ENCODE measurements at places on chromosomes 6 and 20.

GRCh38 chr6:816510-817084 is 123.7 kb upstream of the EXOC2 start:
- DNase-seq: no peak

- DNase-seq: no peak
Observed at GRCh38 chr20:56249244-56249955, 868 bp downstream of the MC3R start.

DNA sequence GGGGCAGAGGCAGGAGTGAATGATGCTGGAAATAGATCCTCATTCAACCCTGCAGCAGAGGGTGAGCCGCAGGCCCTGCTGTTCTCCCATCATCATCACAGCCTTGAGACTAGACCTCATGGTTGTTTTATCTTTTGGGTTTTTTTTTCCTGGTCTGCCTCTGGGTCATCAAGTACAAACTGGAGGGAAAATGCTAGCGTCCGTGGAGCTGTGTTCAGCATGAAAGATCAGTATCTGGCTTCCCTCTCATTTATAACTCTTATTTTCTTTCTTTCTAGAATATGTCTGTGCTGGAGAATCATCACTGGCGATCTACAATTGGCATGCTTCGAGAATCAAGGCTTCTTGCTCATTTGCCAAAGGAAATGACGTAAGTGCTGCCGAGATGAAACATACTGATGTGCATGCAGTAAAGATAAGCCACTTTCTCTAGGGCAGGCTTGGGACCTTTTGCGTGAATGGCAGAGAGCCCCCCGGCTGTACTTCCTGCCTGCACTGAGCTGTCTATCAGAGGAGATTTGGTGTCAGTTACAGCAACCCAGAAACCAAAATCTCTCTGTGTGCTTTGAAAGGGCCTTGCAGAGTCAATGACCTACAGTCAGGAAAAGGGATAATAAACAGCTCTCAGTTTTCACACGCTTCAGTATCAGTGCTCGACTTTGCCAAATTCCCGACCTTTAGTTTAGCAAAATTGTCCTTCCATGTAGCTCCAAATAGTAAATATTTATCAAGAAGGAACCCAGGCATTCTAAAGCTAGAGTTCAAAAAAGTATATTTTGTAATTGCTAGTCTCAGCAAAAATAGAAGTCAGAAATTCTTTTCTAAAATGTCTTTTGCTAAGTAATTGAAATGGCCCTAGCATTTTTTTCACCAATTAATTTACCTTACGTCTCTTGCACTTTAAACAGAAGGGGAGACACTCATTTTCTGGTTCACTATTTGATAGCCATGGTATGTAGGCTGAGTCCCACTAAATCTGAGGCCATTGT is 76.3 kb downstream of the MTFR2 start:
- DNase-seq: no peak

- no peak for DNase-seq
Observed at GRCh38 chr6:147204843-147205311, 660 bp downstream of the STXBP5 start.

DNA sequence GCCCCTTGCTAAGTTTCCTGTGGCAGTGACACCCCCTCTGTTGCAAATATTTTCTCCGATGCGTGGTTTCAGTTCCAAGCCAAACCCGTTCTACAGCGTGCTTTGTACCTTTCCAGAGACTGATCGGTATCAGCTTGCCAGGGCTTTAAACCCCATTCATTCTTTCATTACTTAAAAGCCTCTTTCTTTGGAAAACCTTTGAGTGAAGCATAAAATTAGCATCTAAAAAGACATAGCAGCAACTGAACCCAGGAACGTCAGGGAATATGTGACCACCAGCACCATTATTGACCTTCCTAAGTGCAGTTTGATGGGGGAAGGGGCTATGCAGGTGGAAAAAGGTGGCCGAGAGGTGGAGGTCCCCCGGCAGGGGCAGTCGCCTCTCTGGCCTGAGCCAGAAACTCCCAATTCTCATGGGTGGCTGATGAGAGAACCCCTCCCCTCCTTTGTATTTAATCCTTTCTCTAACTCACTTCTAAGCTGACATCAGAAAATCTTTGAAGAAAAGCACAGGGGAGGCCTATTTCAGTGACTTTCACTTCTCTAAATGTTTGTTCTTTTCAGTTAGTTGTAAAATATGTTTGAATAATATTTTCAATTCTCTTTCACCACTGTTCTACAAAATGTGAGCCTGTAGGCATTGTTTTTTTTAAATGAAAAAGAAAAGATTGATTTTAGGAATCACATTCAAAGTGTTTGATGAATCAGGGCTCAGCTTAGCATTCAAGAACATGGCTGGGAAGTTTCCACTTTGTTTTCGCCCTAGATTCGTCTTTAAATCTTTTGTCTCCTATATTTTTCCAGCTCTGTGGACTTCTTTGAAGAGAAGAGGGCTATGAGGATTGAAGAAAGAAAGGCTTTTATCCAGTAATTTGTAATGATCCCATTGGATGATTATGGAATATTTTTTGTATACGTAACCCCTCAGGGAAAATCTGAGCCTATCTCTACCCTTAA is 89.2 kb downstream of the RSPH3 start:
- DNase-seq: no peak

DNA sequence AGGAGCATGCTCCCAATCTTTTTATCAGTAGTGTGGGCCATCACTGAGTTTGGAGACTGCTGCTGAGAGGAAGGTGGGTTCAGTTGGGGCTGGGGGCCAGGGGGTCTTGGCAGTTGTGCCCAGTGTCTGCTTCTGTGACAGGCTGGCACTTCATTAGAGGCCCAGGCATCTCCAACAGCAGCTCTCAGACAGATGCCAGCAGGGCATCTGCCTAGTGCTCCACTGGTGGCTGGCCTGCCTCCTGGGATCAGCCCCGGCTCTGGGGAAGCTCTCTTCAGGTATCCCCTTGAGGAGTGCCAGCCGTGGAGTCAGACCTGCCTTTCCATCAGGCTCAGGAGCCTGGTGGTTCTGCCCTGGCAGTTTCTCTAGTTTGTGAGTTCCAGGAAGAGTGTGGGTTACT is 77.3 kb downstream of the DTD1 start:
- no peak for DNase-seq

GRCh38 chr20:45968801-45969711 is 2.9 kb downstream of the ZNF335 start:
- DNase-seq: no peak

DNA sequence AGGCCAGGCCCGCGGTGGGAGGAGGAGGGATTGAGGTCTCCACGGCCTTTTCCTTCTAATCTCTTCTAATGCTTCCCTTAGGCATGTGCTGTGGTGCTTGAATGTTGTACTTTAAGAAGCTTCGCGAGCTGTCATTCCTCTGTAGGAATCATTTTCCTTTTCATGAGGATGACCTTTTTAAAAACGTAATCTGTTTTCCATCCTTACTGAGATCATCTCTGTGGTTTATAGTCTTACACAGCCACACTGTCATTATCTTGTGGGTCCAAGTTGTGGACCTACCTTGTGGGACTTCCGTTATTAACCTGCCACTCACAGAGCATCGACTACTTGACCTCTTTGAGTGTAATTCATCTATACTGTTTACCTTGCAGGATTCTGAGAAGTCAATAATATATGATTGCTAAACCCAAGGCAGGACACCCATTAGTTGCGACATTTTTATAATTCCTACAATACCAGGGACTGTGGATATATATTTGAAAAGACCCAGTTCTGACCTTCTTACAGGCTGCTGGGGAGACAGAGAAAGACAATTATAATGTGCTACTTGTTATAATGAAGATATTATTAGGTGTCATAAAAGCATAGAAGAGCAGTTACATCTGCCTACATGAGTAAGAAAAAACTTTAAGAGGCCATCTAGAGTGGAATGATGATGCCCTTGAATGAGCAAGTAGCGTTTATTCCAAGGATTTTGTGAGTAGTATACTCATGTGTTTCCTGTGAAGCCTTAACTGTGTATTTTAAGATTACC is 842 bp downstream of the SLC25A27 start:
- no peak for DNase-seq

- DNase-seq: no peak
Observed at GRCh38 chr6:115091461-115091860, 748.6 kb upstream of the HS3ST5 start.

- DNase-seq: peak; percentile 7
Observed at GRCh38 chr6:52517502-52518278, 59.2 kb downstream of the TRAM2 start.

- DNase-seq: no peak
Observed at GRCh38 chr6:142002825-142003405, 129.8 kb upstream of the GJE1 start.

DNA sequence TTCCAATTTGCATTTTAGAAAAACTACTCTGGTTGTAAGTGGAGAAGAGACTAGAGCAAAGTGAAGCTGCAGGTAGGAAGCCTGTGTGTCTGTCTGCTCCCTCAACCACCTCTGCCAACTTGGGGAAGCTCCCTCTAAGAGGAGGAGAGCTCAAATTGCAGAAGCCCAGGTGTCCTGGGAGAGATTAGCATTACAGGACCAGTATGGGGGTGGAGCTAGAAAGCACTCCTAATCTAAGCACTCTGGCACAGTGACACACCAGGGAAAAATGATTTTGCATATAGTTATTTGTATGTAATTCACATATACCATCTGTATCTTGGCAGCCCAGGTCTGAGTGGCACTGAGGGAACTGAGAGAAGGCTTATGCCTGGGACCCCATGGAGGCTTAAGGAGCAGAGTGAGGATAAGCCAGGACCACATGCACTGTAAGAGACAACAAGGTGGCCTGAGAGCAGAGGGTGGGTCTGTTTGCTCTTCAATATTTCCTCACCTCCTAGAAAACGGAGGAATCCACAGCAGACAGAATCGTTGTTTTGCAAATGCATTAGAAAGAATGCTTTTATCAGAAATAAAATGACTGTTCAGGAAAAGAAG is 13.6 kb downstream of the GSTA2 start:
- no peak for DNase-seq

GRCh38 chr6:49541936-49542335 is 8.5 kb upstream of the C6orf141 start:
- DNase-seq: no peak

DNA sequence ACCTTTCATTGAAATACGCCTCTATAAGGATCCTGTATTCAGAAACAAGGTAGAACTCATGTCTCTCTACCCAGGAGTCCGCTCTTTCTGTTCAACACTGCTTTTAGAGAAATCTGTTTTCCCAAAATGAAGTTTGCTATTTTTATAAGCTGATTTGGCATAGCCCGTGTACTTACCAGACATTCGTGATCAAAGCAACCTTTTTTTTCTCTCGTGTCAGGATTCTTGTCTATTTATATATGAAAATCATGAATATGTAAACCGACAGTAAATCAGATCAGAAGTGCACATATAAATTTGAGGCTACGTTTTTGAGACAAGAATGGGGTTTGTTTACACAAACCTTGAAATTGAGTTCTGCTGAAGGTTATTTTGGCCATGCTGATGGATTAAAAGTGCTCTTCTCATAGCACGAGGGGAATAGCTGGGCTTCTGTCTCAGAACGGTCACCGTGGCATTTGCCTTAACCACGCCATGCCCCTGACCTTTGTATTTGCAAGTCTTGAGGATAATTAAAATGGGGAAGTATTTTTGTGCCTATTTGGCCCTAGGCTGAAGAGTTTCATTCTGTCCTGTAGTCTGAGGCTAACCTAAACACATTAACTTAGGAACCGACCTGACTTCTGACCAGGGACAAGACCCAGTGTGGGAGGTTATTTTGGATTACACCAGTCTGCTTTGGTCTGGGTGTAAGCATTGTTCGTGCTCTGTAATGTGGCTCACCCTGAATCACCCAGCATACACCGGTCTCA is 118.6 kb downstream of the MAP3K4 start:
- DNase-seq: no peak

DNA sequence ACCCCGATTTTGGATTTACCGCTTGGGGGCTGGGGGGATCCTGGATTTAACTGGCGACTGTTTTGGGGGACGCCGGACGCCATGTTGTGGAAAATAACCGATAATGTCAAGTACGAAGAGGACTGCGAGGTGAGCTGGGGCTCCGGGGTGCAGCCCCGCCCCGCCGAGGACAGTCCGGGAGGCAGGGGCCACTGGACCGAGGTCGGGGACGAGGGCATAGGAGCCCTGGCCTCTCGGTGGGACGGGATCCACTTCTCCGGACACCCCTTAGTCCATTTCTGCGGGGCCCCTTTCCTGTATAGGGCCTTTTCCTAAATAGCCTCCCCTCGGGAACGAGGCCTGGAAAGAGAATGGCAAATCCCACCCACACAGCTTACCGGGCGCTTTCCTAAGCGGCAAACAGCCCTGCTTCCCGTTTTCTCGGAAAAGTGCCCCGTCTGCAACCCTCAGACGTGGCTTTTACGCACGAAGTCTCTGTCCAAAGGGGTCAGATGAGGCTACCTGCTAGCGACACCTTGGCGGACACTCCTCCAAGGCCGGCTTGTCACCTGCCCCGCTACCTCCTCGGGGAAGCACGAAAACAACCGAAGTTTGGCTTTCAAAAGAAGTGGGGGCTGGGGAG is 469 bp downstream of the TFAP2C start:
- no peak for DNase-seq

GRCh38 chr6:16596616-16597331 is 164.5 kb downstream of the ATXN1 start:
- DNase-seq: no peak

DNA sequence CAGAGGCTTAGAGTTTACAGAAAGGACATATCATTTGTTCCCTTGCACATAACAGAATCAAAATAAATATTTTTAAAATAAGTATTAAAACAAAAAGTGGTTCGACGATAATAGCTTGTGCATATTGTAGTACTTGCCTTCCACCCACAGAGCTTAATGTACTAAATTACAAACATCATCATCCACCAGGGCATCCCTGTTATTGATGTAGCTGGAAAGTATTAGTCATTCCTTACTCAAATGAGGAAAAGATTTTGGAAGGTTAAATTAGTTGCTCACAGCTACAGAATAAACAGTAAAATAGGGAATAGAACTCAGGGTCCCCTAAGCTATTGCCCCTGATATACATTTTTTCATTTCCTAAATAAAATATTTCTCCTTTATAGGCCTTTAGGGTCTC is 150.3 kb downstream of the PTPRK start:
- no peak for DNase-seq

- DNase-seq: no peak
Observed at GRCh38 chr6:108793516-108794251, 54.5 kb upstream of the ARMC2 start.

DNA sequence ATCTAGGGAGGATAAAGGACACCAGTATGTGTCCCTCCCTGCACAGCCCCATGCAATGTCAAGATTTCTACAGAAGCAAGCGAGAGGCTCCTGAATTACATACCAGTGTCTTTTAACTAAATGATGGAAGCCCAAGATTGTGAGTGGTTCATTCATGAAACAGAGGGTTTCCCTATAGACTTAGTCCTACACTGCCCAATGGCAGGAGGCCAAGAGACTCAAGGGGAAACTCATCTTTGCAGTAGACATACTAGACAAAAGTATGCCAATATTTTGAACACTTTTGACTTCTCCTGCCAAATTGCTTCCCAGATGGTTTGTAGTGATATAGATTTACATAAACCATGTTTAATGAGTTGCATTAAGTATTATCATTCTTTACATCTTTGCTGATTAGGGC is 557.2 kb upstream of the JAG1 start:
- no peak for DNase-seq

DNA sequence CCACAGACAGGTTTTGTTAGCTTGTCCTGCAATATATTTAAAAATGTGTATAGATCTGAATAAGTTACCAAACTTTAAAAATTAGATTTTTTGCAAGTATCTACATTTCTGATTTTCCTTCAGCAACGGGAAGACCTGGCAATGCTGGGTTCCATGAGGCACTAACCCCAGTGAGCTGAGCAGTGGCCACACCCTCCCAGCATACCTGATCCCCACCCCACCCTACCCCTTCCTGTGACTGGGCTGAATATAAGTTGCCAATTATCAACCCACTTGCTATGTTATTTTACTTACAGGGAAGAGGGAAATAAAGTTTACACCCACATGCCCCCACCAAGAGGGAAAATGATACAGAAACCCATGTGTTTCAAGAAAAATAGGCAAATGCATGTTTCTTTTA is 70.3 kb upstream of the RALGAPA2 start:
- DNase-seq: no peak
